ENCODE measurements at places on chromosomes 11 and 22.

GRCh38 chr11:1881442-1882264 lies 10.0 kb downstream of the PRR33 start:
- DNase-seq, result peak; percentile 79

GRCh38 chr22:19757985-19758895 lies 2.3 kb upstream of the TBX1 start:
- no peak for DNase-seq

- DNase-seq, result no peak
Measured at GRCh38 chr11:3880724-3881123, 25.3 kb downstream of the STIM1 start.

DNA sequence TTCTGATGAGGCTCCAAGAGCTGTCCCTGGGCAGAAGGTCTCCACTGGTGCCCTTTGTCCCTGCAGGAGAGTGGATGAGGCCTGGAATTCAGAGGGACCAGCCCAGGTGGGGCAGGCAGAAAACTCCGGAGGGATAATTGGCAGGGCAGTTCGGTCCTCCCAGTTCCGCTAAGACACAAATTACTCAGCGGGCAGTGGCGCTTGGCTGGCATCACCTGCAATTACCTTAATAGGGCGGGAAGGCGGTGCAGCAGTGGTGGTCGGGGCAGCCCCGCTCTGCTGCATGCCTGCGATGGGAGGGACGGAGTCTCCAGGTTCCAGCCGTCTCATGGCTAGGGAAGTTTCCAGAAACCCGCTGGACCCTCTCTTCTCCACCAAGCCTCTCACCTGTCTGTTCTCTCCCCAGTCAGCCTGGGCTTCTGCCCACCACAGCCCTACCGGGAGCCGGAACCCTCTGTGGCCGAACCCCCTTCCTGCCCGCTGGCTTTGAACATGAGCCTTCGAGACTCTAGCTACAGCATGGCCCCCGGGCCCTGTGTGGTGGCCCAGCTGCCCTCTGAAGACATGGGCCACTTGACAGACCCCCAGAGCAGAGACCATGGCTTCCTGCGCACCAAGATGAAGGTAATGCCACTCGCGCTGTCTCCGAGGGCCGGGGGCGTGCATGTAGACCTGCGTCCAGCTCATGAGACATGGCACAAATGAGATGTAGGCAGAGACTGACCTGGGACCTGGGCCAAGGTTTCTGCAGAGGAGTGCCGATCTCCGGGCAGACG lies 7.0 kb downstream of the OVOL1 start:
- no peak for DNase-seq

Measured in posterior cingulate gyrus (tissue), 11 donors.